ENCODE measurements at places on chromosomes 1 and 21.

DNA sequence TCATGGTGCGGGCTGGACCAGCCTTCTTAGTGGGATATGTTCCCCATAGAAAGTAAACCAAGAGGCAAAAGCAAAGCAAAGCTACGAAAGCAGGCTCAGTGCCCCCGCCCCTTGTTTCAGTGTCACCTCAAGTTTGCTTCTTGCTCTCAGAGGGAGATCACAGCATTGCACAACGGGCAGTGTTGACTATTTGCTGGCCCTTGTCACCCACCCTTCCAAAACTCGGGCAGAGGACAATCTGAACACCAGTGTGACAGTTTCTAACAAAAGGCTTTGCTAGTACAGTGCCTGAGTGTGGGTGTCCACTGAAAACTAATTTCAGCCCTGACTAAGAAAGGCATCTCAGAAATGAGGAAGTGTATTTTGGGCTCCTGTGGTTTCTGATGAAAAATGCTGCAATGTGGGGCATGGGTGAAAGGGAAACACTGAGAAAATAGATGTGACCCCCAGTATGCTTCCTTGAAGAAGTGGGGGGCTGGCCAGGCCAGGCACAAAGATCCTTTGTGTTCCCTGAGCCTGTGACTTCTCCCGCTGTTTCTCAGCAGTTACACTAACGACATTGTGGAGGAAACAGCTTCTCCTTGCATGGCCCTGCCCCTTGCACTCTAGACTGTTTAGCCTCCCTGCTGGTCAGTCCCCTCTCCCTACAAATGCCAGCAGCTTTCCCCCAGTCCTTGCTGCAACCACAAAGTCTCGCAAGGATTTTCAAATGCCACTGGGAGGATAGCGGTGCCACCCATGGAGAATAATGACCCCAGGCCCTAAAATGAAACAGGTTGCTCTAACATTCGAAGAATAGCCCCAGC is 33.3 kb upstream of the KCNE1 start:
- DNase-seq: peak; percentile 39

- no peak for DNase-seq
Observed at GRCh38 chr1:176141449-176141848, 65.6 kb downstream of the COP1 start.

- no peak for DNase-seq
Observed at GRCh38 chr1:101697072-101697471, 299.7 kb downstream of the OLFM3 start.

GRCh38 chr1:189678779-189679178 is 798.9 kb downstream of the BRINP3 start:
- DNase-seq: no peak

DNA sequence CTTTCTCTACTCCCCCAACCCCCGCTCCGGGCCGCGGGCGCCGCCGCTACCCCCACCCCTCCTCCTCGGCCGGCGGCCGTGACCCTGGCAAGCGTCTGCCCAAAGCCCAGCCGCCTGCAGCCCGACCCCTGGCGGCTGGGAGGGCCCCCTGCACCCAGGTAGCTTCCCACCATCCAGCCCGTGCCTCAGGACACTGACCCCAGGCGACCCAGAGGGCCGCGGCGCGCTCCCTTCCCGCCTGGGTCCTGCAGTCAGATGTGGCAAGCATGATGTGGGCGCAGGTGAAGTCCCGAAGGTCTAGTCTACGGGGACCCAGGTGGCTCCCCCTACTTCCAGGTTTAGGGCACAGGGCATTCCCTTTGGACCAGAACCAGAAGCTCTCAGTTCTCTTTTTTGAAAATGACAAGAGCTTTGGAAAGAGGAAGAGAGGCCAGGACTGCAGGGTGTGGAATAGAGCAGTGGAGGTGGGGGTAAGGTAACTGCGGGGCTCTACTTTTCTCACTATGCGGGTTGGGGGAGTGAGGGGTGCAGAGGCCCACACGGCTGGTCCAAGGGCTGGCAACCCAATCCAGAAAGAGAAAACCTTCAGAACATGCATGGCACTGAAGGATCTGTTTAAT is at the start of gene DENND4B:
TSS of gene DENND4B (minus strand) at position 97 of the 620 bp plus-strand sequence. CDS start 2,344 bp downstream, outside the sequence.
- peak; percentile 87 for DNase-seq

GRCh38 chr1:4105300-4105880 is 205.3 kb upstream of the C1orf174 start:
- DNase-seq: no peak

DNA sequence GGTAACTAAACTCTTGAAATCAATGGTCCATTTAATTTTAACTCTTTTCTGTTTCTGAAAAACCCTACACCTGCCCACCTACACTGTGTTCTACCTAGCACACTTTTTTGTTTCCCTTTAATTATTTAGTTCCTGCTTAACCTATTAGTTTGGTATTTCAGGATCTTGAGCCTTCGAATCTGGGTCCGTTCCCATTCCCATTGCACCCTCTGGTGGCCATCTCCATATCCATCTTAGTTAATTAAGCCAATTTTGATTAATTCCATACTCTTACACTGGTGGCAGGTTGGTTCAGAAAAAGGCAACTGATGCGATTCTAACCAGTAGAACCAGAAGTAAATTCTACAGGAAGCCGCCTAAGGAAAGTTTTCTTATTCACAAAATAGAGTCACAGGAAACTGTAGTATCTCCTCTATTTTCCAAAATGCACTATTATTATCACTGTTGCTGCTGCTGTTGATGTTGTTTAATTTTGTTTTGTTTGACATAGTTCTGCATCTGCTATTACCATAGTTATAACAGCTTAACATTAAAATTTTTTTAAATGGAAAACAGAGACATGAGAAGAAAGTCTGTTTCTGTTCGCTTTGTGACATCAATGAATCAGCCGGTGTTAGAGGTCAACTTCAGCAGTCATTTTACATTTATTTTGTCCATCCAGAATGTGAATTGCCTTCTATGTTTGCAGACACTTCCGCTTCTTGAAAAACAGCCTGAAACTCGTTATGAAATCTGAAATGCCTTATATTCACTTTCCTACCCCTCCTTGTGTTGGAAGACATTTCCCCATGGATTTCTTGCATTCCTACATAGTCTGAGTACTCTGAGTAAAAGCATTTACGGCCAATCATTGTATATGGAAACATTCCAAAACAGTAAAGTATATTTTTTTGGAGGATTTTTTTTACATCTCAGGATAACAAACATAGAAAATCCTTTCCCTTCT is 115.5 kb upstream of the NCAM2 start:
- no peak for DNase-seq

DNA sequence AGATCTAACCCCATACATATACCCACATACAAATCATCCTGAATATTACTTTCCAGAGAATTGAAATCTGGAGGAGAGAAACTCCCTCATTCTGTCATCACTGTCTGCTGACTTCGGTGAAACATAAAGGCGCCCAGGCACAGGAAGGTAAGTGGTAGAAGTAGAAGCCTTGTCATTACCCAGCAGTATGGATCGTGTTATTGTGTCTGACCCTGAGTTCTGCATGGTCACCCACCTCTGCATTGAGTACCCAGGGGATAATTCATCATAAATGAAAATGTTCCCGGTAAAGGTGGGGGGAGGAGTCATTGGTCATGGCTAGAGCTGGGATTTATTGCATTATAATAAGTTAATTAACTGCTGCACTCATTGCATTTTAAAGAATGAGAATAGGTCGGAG is 342.6 kb upstream of the PKN2 start:
- DNase-seq: no peak

DNA sequence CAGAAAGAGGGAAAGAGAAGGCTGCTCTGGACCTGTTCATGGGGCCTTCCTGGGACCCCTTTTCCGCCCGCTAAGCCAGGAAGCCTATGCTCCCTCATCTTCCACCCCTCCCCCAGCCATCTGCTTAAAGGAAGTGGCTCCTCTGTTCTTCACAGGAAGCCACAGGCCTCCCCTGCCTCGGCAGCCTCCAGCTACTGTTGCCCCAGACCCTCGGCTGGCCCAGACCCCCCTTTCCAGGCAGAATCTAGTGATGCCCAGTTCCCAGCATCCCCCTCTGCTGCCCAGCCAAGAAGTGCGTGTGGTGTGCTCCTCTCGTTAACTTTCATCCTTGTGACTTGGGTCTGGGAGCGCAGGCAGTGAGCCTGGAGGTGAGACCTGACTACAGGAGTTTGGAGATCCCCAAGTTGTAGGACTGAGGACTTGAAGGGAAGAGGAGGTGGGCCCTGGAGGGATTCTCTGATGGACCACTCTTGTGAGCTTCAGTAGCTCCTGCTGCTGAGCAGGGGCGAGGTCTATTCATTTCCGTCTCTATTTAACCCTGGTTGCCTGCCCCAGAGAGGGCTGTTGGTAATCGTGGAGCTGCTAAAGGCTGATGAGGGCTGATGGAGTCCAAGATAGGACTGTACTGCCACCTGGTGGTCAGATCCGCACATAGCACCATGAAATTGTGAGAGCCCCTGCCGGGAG is 9.1 kb downstream of the IFI6 start:
- DNase-seq: peak; percentile 90

GRCh38 chr1:183030053-183030452 is 6.8 kb downstream of the LAMC1 start:
- DNase-seq: no peak

- DNase-seq: no peak
Observed at GRCh38 chr1:151737026-151737425, 15.7 kb downstream of the RIIAD1 start.

- DNase-seq: no peak
Observed at GRCh38 chr1:52368383-52369172, 2.6 kb upstream of the CC2D1B start.

- no peak for DNase-seq
Observed at GRCh38 chr1:11825131-11825530, 19.1 kb downstream of the CLCN6 start.

DNA sequence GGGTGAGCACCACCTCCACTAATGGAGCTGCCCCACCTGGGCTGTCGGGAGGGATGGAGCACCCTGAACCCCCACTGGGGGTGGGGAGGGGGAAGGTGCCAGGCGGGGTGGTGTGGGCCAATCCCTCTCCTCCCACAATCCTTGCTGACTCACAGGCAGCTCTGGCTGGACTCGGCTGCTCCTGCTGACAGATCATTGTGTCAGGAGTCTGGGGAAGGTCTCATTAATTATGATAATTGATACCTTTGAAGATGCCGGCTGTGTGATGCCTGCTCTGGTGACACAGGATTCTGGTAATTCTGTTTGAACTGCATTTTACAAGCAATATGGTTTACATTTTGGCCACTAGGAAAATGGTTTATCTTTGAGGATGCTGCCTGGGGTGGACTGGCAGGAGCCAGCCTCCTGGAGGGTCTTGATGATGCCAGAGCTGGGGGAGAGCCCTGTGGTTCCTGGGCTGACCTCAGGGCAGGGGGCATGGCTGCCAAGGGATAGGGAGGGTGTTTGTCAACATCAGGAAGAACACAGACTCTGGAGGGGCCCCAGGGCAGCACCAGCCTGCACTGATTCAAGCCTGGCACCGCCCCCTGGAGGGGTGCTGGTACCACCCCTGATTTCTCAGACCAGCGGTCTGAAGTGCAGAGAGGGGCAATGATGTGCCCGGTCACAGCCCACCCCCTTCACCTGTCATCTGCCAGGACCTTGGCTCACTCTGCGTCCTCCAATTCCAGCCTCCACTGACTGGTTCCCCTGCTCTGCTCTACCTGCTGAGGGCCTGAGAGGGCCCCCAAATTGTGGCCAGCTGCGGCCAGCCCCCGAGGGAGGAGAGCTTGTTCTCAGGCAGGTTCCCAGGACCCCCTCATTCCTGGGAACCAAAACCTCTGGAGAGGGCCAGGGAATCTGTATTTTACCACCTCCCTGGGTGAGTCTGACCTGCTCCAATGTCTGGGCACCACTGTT is 338.8 kb downstream of the MATN1 start:
- peak; percentile 14 for DNase-seq

GRCh38 chr1:154213274-154213673 is 7.1 kb upstream of the CFAP141 start:
- DNase-seq: no peak

DNA sequence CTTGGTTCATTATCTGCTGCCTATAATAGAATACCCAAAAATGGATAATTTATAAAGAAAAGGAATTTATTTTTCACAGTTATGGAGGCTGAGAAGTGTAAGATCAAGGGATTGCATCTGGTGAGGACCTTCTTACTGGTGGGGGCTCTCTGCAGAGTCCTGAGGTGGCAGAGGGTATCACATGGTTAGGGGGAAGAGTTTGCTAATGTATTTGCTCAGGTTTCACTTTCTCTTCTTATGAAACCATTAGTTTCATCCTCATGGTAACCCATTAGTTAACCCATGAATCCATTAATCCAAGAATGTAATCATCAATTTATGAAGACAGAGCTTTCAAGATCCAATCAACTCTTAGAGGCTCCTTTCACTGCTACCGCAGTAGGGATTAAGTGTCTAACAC is 120.6 kb downstream of the DNM3 start:
- no peak for DNase-seq

GRCh38 chr1:33181921-33182341 is at the start of gene TRIM62:
Gene TRIM62 (minus strand): TSS chr1:33182043. CDS start chr1:33181432, 611 bp downstream.
- peak; percentile 94 for DNase-seq

DNA sequence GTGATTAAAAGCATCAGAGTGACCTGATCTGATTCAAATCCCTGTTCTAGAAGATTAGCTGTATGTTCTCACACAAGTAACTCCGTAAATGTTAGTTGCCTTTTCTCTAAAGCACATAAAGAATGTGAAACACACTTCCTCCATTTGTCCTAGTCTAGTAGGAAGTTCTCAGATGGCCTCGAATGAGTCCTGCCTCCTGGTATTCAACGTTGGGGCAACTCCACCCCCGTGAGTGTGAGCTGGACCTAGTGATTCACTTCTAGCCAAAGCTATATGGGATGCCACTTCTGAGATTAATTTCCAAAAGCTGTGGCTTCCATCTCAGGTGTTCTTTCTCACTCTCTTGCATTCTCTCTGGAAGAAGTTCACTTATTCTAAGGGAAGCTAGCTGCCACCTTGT is 267.6 kb downstream of the GPATCH2 start:
- DNase-seq: no peak

DNA sequence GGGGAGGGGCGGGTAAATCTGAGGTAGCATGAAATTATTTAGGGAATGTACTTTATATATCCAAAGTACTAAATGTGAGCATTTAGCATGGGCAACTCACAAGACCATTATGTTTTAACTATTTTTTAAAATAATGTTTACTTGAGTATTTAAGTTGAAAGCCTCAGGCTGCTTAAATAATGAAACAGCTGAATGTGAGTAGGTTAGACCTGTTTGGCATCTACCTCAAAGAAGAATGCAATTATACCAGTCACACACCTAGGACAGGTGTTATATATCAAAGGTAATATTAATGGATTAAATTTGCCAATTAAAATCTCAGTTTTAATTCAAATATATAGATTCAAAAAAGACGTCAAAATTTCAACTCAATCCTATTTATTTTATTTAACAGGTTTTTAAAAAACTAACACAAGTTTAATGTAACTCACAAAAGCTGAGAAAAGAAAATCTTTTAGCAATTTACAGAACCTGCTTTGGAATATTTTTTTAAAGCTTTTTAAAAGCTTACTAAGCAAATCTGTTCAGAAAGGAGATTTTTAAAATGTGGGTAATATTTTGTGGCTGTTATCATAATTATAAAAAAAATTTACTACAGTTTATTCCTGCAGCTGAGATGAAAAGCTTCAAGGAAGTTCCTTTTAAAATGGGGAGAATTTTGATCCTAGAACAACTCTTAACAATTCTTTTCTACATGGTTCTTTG is 104.6 kb upstream of the LBR start:
- no peak for DNase-seq

DNA sequence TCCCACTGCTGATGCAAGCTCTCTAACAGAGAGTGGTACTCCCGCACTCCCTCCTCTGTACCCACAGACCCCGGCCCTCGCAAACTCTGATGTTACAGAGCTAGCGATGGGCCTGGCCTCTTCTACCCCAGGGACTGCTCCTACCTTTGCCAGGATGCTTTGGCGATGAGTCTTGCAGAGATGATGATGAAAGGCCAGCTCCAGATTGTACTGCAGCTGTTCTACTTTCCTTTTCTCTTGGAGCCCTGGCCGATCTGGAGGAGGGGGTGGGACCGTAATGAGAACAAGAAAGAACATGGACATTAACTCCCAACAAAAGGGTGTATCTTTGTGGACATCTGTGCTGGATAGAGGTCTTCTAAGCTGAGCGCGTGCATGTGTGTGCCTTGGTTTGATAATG is 6.0 kb upstream of the LINGO4 start:
- DNase-seq: no peak

Measured in right hindlimb (tissue), 1 donor.